Peyer's patch (tissue), 4 donors: ENCODE measurements at places on chromosomes 6 and 20.

GRCh38 chr6:134962421-134962820 is 12.5 kb upstream of the ALDH8A1 start:
- H3K4me3 ChIP-seq = no peak overlapping the region
- no peaks in the 10 kb centered on the region for H3K4me1 ChIP-seq
- no peaks in the 10 kb centered on the region for H3K36me3 ChIP-seq
- DNase-seq = no peak
- H3K27ac ChIP-seq = no peak overlapping the region

- no peaks in the 10 kb centered on the region for H3K4me1 ChIP-seq
- H3K36me3 ChIP-seq = no peaks in the 10 kb centered on the region
- DNase-seq = no peak
- H3K27me3 ChIP-seq = no peaks in the 10 kb centered on the region
- H3K4me3 ChIP-seq = no peak overlapping the region
These were observed 562.2 kb downstream of the KIF16B start for GRCh38 chr20:16011056-16011455.

- H3K27ac ChIP-seq = no peak overlapping the region
- DNase-seq = no peak
- H3K4me1 ChIP-seq = no peaks in the 10 kb centered on the region
- no peaks in the 10 kb centered on the region for H3K27me3 ChIP-seq
- H3K36me3 ChIP-seq = no peaks in the 10 kb centered on the region
These were observed 56.0 kb downstream of the ZDHHC14 start for GRCh38 chr6:157436944-157437336.

DNA sequence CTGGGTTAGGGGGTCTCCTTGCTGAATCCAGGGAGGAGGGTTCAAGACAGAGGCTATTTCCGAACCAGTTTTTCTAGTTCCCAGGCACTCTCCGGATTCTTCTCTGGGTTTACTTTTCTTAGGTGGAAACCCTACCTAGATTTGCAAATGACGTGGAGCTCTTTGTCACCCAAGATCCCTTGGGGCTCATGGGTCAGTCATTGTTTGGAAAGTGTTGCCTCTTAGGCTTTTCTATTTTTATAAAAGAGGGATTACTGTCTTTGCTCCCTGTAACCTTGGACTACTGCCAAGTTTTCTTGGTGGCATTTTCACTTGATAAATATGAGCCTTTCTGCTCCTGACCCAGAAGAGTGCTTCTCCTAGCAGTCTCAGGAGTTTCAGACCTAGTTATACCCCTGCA is 33.6 kb downstream of the FAM209B start:
- H3K27me3 ChIP-seq = no peaks in the 10 kb centered on the region
- H3K27ac ChIP-seq = no peak overlapping the region
- no peaks in the 10 kb centered on the region for H3K36me3 ChIP-seq
- no peak overlapping the region for H3K4me3 ChIP-seq

DNA sequence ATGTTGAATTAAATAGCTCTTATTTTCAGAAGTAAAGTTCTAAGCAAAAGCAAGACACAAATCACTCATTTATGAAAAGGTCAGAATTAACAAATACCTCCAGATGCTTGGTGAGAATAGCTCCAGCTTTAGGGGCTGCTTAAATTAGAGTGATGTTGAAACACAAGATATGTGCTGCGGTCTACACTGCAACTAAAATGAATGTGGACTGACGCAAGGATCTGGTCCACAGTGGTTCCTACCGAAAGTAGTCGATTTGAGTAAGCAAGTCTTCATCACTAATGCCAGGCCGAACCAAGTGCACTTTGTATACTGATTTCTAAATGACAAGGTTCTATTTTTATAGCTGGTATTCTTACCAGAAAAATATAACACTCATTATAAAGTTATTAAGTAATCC is 96.3 kb downstream of the PRDM1 start:
- H3K4me3 ChIP-seq = no peak overlapping the region
- no peak overlapping the region for H3K27ac ChIP-seq
- DNase-seq = no peak
- no peaks in the 10 kb centered on the region for H3K4me1 ChIP-seq
